Cerebellar nuclear complex (tissue), 1 donor: ENCODE measurements at places on chromosomes 11 and 22.

GRCh38 chr11:30485222-30485621 is 100.9 kb downstream of the MPPED2 start:
- no peak for DNase-seq

- peak; percentile 45 for DNase-seq
Measured at GRCh38 chr11:11382858-11383532, 29.9 kb upstream of the CSNK2A3 start.

GRCh38 chr11:13666708-13667107 is 1.8 kb upstream of the FAR1 start:
- DNase-seq: no peak

GRCh38 chr11:107962181-107962580 is 33.9 kb downstream of the RAB39A start:
- DNase-seq: no peak

DNA sequence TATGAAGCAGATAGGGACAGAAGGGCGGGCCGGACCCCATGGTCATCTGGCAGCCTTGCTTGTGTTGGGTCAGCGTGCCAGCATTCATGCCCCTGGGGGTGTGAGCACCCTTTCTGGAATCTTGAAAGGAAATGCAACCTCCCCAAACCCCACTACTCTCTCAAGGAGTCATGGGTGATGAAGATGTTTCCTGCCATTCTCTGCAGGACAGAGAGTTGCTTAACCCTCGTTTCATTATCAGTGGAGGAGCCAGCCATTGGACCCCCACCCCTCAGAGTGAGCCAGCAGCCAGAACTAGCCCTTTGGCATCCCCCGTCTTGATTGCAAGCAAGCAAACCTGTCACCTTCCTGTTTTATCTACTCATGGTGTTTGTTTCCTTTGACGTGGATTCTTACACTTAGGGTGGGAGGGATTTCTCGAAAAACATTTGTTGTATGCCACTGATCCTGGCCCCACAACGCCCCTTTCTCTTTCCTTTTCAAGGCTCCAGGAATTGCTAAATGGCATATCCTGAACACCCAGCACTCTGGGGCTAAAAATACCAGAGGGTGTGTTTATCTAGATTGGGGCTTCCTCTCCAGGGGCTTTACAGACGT is 258.3 kb downstream of the ETS1 start:
- DNase-seq: no peak

DNA sequence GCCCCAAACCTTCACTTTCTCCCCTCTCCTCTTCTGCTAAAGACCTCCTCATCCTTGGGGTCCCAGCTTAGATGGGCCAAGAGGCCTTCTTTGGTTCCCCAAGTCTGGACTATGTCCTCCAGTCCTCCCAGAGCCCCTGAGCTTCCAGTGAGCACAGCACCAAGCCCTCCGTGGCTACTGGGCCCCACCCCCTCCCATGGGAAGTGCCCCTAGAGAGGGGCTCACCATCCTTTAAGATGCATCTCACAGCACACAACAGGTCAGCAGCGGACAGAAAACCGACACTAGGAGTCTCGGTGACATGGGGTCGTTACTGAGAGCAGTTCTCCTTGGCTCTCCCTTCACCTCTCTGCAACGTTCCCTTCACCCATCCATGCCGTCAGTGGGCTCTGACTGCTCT is 2.7 kb downstream of the LRRC32 start:
- no peak for DNase-seq

- no peak for DNase-seq
Measured at GRCh38 chr11:2588809-2589537, 110.8 kb downstream of the KCNQ1OT1 start.

DNA sequence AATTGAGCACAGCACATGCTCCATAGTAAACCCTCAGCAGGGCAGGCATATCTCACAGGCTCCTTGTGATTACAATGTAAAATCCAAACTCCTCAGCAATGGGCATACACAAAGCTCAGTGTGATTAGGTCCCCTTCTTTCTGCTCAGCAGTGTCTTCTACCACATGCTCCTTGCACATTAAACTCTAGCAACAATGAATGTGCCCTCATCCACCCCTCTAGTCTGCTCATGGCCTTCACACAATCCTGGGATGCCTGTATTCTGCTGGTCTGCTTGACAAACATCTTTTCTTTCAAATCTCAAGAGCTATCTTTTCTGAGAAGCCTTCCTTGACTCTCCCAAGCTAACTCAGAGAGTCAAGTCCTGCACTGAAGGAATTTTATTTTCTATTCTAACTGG is 32.4 kb upstream of the DBX1 start:
- DNase-seq: no peak

DNA sequence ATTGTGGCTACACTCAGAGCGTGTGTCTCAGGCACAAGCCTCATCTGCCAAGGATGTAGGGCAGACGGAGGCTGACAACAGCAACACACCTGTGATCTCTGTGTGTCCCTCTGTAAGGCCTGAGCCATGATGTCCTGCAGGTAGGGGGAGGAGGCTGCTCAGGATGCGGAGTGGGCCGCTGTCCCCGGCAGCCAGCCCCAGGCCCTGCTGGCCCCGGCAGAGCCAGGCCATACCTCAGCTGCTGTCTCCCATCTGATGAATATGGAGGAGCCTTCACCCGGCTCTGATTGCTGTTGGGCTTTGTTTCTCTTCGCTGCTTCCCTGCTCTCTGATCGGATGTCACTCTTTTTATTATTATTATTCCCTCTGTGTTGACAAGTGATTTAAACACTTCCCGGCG is 83.6 kb upstream of the NCAM1 start:
- no peak for DNase-seq

GRCh38 chr11:73393011-73393380 is 16.8 kb downstream of the RELT start:
- DNase-seq: no peak

GRCh38 chr11:81098471-81098870 is 1635.2 kb downstream of the FAM181B start:
- DNase-seq: no peak

- DNase-seq: no peak
Measured at GRCh38 chr22:49353235-49353634, 474.4 kb downstream of the BRD1 start.

DNA sequence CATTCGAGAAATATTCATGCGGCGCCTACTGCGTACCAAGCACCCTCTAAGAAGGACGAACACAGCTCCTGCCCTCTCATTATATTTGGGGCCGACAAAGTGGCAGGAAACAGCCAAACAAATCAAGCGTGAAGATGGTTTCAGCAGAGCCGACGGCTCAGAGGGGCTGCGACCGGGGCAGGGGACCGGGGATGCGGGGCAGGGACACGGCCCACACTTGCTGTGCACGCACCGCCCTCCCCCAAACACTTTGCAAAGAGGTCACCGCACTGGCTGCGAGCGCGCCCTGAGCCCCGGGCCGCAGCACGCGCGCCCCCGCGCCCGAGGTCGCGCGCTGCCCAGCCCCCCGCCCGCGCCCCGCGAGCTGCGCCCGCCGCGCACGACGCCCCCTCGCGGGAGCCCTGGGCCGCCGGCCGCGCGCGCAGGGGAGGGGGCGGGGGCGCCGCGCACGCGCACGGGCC is 255 bp upstream of the SYNGR1 start:
- no peak for DNase-seq

DNA sequence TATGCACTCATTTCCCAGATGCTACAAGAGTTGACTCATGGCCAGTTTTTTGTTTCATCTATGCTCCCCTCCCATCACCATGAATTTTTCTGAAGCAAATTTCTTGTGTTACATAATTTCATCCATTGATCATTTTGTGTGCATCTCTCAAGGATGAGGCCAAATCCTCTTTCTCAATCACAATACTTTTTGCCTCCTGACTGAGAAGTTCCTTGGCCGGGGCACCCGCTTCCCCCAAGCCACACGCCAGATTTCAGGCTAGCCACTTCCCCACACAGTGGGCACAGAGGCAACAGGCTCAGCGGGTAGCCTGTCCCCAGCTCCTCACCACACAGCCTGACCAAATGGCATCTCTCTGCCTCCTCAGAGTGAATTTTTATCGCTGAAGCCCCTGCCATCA is 9.8 kb upstream of the DSCAML1 start:
- no peak for DNase-seq

- no peak for DNase-seq
Measured at GRCh38 chr11:88813233-88813915, 252.4 kb downstream of the GRM5 start.

DNA sequence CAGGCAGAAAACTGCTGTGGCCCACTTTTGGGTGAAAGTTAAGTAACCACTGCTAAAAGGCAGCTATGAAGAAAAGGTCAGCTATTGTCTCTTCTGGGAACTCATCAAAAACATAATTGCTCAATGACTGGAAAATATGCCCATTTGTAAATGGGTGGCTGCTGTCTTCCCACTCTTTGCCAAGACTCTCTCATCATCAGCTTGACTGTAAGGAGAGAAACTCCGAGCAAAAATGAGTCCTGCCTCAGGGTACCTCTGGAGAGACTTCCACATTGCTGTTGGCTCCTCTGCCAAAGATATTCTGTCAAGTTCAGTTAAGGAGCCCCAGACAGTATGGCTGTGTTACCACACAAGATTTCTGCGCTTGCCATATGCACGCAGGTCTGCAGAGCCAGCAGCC is 138.7 kb downstream of the BBOX1 start:
- no peak for DNase-seq
